GM23338 (cell line): ENCODE measurements at places on chromosomes 2 and 18.

- DNase-seq: no peak
Observed at GRCh38 chr2:102012061-102012614, 20.4 kb downstream of the IL1R2 start.

GRCh38 chr2:116719836-116720235 is 1094.7 kb upstream of the DDX18 start:
- no peak for DNase-seq

- DNase-seq: peak; percentile 61
Observed at GRCh38 chr2:85804583-85804982, 50.8 kb downstream of the ATOH8 start.

GRCh38 chr2:197677056-197677455 is 1.7 kb upstream of the RFTN2 start:
- DNase-seq: no peak

- peak; percentile 31 for DNase-seq
Observed at GRCh38 chr2:232926431-232926939, 56.4 kb downstream of the SNORC start.

DNA sequence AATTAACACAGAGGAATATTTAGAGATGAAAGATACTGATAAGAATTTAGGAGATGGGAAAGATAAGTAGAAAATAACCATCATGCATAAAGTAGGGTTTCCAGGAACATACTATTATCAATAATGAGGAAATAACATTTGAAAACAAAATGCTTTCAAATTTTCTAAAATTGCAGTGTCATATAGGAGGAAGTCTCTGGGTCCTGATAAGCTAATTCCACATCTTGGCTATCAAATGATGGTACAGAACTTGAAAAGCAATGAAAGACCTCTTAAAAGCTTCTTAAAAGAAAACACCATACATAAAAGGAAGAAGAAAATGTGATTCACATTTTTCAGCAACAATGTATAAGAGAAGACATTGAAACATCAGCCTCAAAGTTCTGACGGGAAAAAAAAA is 1024.8 kb downstream of the TSN start:
- DNase-seq: no peak

GRCh38 chr2:16537347-16537746 is 128.3 kb downstream of the CYRIA start:
- DNase-seq: no peak

DNA sequence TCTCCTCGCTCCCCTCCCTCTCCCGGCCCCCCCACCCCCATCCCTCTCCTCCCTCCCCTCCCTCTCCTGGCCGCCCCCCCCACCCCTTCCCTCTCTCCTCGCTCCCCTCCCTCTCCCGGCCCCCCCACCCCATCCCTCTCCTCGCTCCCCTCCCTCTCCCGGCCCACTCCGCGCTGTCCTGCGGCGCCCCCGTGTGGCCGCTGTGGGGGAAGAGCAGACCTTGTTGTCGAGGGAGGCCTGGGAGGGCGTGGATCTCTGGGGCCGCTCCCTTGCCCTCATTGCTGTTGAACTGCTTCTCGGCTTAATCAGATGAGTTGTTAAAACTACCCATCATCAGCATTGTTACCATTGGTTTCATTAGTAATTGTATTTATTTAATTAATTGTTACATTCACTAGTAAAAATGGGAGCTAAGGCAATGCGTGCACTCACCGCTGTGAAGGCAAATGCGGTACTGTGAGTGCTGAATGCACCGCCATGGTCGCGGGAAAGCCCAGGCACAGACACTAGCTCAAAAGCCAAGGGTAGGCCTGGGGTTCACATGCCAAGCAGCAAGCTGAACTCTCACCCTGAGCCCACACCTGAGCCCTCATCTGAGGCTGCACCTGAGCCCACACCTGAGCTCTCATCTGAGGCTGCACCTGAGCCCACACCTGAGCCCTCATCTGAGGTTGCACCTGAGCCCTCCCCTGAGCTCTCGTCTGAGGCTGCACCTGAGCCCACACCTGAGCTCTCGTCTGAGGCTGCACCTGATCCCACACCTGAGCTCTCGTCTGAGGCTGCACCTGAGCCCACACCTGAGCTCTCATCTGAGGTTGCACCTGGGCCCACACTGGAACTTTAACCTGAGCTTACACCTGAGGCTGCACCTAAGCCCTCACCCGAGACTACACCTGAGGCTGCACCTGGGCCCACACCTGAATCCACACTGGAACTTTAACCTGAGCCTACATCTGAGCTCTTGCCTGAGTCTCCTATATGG is 8.8 kb downstream of the RTP5 start:
- DNase-seq: peak; percentile 84

DNA sequence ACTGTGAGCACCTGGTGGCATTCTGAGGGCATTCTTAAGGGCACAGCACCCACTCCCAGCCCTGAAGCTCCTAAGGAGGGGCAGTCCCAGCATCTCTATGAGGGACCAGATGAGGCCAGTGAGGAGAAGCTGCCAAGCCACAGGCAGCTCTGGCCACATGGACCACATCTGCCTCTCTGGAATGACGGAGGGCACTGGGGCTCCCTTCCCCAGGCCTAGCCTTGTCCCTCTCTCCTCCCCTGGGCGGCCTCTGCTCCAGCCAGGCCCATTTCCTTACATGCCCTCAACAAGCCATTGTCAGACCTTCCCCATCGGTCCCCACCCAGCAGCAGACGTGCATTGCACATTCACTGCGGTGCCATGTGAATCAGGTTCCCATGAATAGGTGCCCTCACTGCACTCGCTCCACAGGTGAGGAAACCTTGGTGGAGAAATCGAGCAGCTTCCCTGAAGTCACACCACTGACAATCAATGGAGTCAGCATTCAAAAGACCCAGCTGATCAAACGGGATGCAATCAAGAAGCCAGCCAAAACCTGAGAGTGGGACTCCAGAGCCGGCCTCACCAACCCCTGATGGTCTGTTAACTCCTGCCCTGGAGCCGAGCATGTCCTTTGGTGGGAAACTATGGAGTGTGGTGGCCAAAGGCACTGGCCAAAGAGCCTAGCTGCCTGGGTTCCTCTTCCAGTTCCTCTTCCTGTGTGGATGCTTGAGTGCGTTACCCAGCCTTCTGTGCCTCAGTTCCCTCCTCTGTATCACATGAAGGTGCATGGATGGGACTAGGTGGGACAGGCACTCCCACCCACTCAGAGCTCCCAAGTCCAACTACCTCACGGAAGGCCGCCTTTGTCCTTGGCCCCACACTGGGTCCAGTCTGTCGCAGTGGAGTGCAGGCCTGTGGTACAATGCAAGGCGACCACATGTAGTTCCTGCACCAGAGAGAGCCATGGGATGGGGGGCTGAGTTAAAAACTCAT is 147.3 kb downstream of the ZFP36L2 start:
- no peak for DNase-seq

DNA sequence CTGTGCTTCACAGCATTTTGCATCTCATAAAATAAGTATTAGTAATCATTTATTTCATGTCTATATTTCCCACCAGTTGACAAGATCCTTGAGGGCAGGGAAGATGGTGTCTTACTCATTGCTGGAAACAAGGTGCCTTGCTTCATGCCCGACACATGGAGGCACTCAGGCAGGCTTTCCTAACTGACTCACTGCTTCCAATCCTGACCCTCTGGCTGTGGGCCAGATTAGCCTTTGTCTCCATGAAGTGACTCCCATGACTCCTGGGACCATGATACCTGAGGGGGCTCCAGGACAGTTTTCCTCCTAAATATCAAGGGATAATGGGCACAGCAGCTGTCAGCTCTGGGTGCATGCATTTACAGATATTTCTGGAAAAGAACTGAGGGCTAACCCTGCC is 275.1 kb downstream of the AGPS start:
- no peak for DNase-seq

DNA sequence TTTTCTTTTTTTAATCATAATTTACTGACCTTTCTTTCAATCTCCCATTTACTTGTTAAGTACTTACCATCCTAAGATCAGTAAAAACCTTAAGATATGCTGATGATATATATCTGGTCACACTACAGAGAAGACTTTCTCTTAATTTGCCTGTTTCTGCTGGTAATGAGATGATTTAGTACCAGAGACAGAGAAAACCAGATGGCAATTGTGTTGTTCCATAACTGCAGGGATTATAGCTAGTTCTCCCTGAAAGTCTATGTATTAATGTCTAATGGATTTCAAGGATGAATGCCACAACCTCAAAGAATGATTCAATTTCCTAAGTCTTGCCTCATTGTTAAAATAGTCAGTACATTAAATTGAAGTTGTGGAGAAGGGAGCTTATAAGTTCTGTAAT is 40.3 kb downstream of the SNTG2 start:
- DNase-seq: no peak

DNA sequence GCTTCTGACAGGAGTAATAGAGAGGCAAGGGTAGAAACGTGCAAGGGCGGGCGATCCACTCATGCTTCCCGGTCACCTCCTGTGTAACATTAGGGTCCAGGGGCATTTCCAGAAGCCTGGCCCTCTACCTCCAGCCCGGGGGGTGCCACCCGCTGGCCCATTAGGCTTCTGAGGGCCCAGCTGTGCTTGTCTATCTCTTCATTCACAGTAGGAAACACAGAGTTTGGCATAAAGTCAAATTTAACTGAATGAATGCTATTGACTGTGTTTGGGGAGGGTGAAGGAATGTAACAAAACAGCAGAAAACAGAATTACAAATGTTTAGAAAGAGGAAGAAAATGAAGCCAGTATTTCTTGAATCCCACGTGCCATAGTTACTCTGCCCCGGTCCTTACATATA is 112.4 kb upstream of the SLC66A3 start:
- no peak for DNase-seq

GRCh38 chr2:70988726-70989648 is 5.7 kb downstream of the TEX261 start:
- no peak for DNase-seq

DNA sequence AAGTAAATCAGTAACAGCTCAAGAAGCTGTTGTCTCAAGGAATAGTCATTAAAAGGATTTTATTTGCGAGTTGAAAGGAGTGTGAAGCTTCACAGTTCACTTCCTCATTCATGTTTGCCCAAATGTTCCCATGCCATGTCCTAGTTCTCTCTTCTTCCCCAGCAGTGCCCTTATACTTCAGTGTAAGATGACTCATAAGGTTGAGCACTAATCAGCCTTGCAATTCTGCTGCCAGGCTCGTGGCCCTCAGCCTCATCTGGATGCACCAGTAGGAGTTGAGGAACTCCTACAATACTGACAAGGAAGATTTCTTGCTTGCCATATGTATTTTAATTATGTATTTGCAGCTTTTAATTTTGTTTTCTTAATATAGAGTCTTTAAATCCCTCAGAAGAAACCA is 1980.4 kb downstream of the SUCLG1 start:
- no peak for DNase-seq

DNA sequence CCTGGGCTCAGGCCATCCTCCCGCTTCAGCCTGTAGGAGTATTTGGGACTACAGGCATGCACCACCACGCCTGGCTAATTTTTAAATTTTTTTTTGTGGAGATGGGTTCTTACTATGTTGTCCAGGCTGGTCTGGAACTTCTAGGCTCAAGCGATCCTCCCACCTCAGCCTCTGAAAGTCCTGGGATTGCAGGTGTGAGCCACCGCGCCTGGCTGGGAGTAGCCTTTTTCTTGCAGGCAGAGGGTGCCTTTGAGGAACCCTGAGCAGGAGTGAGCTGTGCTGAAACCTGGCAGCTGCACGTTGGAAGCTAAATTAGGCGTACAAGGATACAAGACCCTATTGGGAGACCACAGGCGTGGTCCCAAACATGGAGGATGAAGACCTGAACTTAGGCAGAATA is 8.0 kb downstream of the CTDSP1 start:
- DNase-seq: no peak

- DNase-seq: peak; percentile 2
Observed at GRCh38 chr2:84694088-84694622, 177.9 kb downstream of the DNAH6 start.

DNA sequence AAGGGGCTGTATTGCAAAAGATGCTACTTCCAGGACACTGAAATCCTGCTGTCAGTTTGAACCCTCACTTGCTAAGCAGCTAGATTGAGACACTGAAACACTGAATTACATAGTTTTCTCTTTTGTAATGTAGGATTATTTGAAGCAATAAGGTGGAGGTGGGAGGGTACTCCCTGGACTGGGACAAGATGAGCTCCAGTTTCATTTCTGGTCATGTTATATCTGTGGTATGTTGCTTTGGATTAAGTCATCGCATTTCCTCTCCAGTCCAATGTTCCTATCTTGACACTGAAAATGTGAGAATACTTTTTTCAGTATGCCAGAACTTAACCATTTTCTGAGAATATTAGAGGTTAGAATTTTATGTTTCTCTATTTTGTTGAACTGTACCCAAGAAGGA is 426.2 kb upstream of the MEX3C start:
- no peak for DNase-seq

- no peak for DNase-seq
Observed at GRCh38 chr2:239855863-239856587, 169.1 kb downstream of the NDUFA10 start.

DNA sequence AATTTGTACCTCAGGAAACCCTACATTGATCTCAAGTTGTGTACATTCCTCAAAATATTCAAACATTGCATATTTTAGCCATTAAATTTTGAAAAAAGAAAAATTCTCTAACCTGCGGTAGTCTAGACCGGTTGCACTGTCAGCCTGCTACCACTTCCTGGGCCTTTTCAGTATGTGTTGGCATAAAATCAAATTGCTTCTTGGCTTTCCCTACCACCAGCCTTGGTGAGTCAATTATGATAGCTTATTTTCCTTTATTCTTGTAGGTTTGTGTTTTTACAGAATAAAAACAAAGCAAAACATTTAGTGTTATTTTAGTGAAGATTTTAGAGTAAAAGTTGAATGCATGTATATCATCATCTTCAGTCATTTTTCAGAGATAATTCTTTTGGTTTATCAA is 61.2 kb downstream of the FAM171B start:
- no peak for DNase-seq

DNA sequence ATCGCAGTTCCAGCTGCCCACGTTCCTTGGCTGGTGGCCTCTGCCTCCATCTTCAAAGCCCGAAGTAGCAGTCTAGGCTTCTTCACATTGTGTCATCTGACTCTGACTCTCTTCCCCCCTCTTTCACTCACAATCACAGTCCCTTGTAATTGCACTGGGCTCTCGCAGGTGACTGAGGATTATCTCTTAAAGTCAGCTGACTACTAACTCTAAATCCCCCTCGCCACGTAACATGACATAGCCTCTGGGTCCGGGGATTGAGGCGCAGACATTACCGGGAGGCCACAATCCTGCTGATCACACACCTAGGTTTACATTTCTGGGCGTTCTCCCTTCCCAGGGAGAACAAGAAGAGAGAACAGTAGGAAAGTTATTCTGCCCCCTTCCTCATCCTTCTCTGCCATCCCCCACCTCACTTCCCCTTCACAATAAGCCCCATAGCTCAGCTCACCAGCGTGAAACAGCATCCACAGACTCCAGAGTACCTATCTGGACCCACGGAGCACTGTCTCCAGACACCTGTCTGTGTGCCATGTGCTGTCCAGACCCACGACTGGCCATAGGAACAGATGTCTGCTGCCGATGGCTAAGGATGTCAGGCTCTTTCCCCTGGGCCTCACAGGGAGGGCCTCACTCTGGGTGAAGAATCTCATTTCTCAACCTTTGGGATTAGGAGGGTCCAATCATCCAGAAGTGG is 64.3 kb upstream of the FZD7 start:
- no peak for DNase-seq

- no peak for DNase-seq
Observed at GRCh38 chr2:233005096-233005495, 8.0 kb downstream of the NGEF start.

- DNase-seq: no peak
Observed at GRCh38 chr2:12774395-12774727, 57.6 kb downstream of the TRIB2 start.

GRCh38 chr2:55371376-55371775 is 48.3 kb downstream of the CCDC88A start:
- DNase-seq: no peak
